ENCODE measurements at places on chromosomes 13 and 19. TPM values are rescaled to one million over a fixed set of nuclear protein-coding genes. Genes with fewer than 3 reads are reported as not detected.

Gene CACNG8
- total RNA-seq = not detected

Gene CBY2
- not detected for total RNA-seq

DNA sequence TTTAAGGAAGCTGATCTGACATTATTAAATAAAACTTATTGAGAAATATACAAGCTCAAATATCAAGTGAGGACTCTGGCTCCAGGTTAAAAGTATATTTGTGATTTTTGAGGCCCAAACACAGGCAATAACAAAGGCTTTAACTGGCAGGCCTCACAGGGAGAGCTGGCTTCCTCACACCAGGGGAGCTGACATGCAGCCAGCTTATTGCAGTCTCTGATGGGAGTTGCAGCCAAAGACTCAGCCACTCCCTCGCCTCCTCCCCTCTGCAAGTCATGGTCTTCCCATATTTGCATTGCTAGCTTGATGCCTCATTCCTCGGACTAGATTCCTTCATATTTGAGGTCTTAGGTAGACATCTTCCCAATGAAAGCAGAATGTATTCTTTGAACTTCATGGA, 647.1 kb upstream of the SLITRK6 start:
- no peak for DNase-seq

DNA sequence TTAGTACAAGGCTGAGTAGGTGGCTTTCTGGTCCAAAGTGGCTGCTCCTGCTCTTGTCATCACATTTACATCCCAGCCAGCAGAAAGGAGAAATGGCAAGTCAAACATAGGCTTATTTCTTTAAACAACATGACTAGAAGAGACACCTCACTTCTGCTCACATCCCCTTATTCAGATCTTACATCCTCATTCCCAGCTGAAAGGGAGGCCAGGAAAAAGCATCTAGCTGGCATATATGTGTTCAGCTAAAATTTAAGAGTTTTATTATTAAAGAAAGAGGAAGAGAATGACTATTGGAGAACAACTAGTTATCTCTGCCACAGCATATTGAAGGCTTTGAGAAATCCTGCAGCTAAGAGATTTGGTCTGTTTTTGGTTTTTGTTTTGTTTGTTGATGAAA, 34.1 kb downstream of the RGCC start:
- no peak for DNase-seq

DNA sequence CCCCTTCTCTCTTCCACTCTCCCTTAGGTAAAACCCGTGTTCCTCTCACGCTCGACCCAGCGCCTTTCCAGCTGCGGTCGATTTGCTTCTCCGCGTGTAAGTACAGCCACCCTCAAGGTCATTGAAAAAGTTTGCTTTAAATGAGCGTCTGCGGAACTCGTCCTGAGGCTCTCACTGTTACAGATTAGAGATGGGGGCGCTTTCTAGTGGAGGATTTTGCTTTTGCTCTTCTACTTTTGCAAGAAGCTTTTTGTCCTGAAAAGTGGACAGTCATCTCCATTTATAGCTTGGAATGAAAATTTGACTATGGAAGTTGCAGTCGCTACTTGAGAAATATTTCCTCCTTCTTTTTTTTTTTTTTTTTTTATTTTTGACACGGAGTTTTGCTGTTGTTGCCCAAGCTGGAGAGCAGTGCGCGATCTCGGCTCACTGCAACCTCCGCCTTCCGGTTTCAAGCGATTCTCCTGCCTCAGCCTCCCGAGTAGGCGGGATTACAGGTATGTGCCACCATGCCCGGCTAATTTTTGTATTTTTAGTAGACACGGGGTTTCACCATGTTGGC, 595 bp upstream of the RAB20 start:
- DNase-seq = no peak
